Stimulated activated CD4-positive, alpha-beta T cell treated with anti-CD3 and anti-CD28 coated beads, Interleukin-12 subunit alpha, Interleukin-12 subunit beta, amount 100 ng/mL, for 24 hours (primary cell): ENCODE measurements at places on chromosomes 12 and 14.

GRCh38 chr14:25042362-25043299 lies 7.3 kb downstream of the STXBP6 start:
- DNase-seq, result no peak

GRCh38 chr14:96078625-96079016 lies 39.5 kb downstream of the C14orf132 start:
- DNase-seq, result no peak

DNA sequence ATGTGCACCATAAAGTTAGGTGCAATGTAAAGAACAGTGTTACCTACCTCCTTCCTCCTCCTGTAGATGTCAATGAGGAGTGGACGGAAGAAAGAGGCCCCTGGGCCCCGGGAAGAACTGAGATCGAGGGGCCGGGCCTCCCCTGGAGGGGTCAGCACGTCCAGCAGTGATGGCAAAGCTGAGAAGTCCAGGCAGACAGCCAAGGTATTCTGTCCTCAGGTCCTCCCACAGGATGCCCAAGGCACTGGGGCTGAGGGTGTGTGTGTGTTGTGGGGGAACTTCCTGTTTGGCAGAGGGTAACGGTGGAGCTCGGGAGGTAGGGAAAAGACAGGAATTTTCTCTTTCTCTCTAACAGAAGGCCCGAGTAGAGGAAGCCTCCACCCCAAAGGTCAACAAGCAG lies 6.4 kb downstream of the ATN1 start:
- no peak for DNase-seq

DNA sequence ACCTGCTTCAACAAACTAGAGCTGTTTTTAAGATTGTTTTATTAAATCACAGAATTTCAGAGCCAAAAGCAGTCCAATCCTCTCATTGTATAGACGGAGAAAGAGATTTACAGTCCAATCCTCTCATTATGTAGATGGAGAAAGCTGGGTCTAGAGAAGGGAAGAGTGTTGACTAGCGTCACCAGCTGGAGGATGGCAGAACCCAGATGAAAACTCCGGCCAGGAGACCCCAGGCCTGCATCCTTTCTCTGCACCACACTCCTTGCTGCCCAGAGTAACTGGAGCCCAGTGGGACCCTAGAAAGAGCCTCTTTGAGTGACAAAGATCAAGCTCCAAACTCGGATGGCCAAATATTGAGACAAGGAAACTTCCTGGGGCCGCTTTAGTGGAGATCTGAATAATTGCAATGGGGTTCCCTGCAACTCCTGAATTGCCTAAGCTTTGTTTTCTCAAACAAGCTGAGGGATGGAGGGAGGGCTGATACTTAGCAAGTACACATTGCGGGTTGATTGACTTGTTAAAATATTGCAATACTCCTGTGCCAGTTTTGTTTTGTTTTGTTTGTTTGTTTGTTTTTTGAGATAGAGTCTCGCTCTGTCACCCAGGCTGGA lies 12.5 kb downstream of the AMDHD1 start:
- DNase-seq, result no peak

- no peak for DNase-seq
Observed at GRCh38 chr14:75697386-75697785, 36.3 kb downstream of the TTLL5 start.

DNA sequence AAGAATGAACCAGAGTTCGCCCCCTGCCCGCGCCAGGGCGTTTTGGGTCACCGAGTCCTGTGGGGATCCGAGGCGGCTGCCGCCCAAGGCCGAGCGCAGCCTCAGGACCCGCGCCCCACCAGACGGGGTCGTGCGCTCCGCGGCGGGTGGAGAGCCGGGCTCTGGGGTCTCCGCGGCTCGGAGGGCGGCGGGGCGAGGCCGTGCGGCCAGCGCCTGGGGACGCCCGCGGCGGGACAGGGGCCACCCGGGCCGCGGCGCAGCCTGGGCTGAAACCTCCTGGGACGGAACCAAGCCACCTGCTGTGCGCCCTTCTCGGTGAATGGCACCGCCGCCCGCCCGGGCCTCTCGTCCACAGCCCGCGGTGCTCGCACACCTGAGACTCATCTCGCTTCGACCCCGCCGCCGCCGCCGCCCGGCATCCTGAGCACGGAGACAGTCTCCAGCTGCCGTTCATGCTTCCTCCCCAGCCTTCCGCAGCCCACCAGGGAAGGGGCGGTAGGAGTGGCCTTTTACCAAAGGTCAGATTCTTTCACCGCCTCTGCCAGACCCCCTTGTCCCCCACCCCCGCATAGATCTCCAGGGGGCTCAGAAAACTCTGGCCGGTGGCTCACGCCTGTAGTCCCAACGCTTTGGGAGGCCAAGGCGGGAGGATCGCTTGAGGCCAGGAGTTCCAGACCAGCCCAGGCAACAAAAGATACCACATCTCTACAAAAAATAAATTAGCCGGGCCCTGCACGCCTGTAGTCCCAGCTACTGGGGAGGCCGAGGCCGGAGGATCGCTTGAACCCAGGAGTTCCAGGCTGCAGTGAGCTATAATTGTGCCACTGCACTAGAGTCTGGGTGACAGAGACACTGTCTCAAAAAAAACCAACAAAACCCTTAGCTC lies 901 bp downstream of the B3GNT4 start:
- DNase-seq, result no peak

DNA sequence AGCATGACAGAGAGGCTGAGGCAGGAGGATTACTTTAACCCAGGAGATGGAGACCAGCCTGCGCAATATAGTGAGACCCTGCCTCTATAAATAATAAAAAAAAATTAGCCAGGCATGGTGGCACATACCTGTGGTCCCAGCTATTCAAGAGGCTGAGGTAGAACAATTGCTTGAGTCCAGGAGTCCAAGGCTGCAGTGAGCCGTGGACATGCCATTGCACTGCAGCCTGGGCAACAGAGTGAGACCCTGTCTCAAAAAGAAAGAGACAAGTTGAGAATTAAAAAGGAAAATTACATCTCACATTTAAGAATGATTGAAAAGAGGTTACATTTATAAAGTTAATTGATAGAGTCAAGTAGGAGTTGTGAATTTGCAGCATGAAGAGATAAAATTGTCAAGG lies 91.4 kb upstream of the TMPO start:
- no peak for DNase-seq

- DNase-seq, result no peak
Observed at GRCh38 chr12:4763549-4763948, 43.3 kb downstream of the GALNT8 start.

DNA sequence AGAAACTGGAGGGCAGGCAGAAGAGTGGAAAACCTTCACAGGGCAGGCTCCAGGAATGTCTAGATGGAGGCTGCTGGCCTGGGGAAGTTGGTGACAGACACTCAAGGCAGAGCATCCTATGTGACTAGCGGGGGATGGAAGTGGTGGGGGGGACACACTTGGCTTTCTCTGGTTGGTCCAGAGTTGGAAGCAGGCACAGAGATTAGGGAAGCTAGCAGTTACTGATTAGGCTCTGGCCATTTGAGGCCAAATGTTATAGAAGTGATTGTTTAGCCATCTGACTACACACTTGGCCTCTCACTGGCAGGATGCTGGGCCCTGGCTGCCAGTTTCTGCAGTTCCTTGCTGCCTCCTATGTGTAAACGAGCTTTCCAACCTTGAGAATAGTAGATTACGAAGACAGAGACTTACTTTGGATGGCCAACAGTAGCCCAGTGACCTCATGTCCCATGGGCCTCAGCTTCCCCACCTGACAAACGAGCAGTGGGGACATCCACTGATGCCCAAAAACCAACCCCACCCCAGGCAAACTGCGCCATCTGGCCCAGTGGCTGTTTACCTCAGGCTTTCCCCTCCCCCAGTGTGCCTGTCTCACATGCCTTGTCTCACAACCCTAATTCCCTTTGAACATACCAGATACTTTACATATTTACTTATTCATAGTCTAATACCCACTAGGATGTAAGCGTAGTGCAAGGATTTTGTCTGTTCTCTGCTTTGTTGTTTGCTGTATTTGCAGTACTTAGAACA lies 102.7 kb downstream of the PAPLN start:
- DNase-seq, result no peak

- DNase-seq, result no peak
Observed at GRCh38 chr14:100421756-100422470, 98.8 kb downstream of the SLC25A47 start.

- no peak for DNase-seq
Observed at GRCh38 chr14:76924371-76925096, 98.3 kb downstream of the LRRC74A start.

- no peak for DNase-seq
Observed at GRCh38 chr14:94717808-94718207, 52.1 kb downstream of the GSC start.

- no peak for DNase-seq
Observed at GRCh38 chr12:122183588-122183940, 641 bp downstream of the LRRC43 start.

GRCh38 chr14:68079941-68080697 lies 260.5 kb downstream of the RAD51B start:
- DNase-seq, result no peak

GRCh38 chr12:69994724-69995173 lies 169.7 kb downstream of the MYRFL start:
- no peak for DNase-seq

GRCh38 chr14:71163842-71164629 lies 256.8 kb downstream of the PCNX1 start:
- DNase-seq, result no peak

GRCh38 chr12:50924439-50925341 lies 27.7 kb upstream of the HIGD1C start:
- no peak for DNase-seq

DNA sequence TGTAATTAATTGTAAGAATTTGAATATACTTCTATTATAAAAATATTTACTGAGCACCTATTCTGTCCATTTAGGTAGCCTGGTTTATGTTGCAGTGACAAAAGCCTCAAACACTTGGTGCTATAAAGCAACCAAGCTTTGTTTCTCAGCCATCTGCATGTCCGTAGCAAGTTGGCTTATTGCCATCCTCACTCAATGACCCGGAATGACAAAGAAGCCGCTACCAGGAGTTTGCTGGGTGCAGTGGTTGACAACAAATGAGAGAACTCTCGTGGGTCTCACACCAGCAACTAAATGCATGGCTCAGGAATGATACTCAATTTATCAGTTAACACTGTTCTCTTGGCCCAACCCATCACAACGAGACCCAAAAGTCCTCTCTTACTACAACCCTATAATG lies 553.1 kb downstream of the DIO2 start:
- no peak for DNase-seq

GRCh38 chr14:103908580-103908979 lies 19.7 kb upstream of the TDRD9 start:
- DNase-seq, result no peak
